Adipocyte (in vitro differentiated cells): ENCODE measurements at places on chromosomes 3 and 15.

- DNase-seq: no peak
Observed at GRCh38 chr3:93867425-93867824, 106.3 kb downstream of the PROS1 start.

DNA sequence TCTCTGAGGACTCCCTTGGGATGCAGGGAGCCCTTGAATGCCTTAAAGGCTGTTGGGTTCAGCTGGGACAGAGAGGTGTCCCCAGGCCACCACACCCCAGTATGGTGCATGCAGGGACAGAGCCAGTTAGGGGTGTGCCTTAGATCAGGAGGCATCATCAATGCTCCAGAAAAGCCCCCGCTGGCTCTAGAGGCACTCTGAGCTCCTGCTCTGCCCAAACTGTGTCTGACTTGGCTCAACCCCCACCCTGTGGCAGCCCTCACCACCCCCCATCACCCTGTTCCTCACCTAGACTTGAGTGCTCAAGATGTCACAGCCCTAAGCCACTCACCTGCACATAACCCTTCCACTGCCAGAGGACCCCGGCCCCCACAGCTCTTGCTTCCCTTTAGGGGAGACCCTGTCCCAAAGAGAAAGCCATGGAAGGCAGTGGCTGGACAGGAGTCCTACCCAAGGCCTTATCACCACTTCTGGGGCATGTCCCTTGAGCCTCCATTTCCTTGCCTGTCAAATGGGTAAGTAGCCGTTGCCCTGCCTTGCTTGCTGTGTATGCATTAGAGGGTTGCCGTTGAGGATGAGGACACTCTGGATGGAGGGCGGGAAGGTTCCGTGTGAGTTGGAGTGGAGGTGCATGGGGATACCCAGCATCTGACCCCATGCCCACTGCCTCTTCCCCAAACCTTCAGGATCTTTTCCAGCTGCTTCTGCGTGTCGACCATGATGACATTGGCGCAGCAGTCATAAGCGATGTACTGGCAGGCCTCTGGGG, 41.4 kb downstream of the ACSBG1 start:
- no peak for DNase-seq

DNA sequence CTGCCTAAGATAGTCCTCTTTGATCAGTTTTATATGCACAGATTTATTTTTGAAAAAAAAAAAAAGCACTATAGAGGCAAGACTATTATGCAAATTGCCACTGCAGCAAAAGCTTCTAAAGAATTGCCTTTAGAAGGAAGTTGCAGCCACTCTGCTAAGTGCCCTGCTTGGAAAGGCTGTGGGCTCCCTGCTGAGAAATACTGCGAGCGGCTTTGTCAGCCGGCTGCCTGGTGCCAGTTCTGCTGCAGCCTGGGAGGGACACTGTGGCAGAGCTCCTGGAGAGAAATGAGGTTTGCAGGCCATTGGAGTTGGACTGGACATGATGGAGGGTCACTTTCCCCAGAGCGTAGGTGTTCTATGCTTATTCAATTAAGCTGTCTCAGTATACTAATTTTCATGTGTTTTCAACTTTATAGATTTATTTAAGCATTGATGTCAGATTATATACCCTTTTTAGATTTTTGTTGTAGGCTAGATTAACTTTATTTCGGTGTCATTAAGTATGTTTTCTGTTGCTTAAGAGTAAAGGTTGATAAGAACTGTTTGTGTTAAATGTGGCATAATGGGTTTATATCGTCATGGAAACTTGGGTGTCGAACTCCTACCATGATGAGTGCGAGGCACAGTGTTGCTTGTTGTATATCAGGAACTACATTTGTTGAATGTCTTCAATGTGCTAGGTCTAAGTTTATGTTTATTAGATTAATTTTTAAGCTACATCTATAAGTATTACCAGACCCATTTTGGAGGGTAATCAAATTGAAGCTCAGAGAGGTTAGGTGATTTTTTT, 6.6 kb downstream of the MAP2K5 start:
- DNase-seq: peak; percentile 28

DNA sequence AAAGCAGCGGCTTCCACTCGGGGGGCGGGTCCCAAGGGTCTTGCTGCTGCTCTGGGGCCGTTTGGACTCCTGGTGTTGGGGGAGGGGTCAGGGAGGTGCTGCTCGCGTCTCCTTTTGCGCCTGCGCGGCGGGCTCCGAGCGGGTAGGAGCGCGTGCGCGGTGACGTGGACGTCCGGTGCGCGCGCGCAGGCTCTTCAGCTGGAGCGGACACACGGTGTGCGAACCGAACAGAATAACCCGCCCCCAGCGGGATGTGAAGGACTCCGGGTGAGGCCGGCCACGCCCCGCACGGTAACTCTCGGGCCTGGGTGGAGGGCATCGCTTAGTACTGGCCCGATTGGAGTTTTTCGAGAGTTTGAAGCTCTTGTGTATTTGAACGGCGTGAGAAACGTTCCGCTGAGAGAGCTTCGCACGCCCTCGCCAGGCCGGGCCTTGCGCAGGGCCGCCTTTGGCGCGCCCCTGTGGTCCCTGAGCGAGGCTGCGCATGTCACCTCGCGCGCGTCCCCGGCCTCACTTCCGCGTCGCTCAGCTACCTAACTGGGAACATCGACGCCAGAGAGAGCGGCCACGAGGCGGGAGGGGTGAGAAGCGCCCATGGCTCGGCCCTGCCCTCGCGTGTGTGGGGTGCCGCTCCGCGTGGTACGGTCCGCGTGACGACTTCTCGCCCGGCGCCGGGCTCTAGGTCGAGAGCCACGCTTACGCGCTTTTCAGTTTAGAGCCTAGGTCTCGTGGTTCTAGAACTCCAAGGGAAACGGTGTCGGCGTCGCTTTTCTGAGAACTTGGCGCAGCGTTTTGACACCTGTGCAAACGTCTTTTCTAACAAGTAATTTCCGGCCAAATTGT, at the start of gene MGA:
Gene MGA, plus strand, starts transcription at position 171 of the 843 bp plus-strand sequence.
- peak; percentile 94 for DNase-seq

DNA sequence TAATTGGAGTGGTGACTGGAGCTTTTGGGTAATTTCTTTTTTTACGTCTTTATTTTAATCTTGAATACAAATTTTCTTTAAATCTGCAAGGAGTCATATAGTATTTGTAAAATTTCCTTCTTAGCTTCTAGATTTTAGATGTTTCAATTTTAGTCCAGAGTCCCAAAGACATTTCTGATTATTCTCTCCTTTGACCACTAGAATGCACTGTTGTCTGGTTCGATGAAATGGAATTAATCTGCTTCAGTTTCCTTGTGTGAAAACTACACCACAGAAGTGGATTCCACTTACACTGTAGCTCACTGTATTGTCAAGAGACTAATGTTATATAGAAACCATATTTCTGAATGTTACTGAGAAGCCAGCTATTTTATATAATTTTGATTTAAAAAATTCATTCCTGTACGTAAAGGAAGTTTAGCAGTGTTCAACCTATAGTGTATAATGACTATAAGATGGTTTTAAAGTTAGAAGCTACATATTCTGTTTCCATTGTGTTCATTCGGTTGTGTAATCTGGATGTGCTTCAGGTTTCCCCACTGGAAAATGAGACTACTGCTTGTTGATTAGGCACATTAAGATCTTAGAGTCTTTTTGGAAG, 6.1 kb downstream of the GRAMD1C start:
- DNase-seq: peak; percentile 76

GRCh38 chr15:31212326-31213080, 111.0 kb upstream of the TRPM1 start:
- no peak for DNase-seq

GRCh38 chr15:69489073-69489571, 36.5 kb downstream of the RPLP1 start:
- no peak for DNase-seq

- DNase-seq: no peak
Observed at GRCh38 chr15:91997163-91997562, 143.7 kb downstream of the SLCO3A1 start.
